ENCODE measurements at places on chromosomes 16 and 17. TPM values are rescaled to one million over a fixed set of nuclear protein-coding genes. Genes with fewer than 3 reads are reported as not detected.

The RNF43 gene
- 2.5 TPM for total RNA-seq

GRCh38 chr17:69056179-69056823, 4.4 kb downstream of the ABCA9 start:
- no peak for DNase-seq

DNA sequence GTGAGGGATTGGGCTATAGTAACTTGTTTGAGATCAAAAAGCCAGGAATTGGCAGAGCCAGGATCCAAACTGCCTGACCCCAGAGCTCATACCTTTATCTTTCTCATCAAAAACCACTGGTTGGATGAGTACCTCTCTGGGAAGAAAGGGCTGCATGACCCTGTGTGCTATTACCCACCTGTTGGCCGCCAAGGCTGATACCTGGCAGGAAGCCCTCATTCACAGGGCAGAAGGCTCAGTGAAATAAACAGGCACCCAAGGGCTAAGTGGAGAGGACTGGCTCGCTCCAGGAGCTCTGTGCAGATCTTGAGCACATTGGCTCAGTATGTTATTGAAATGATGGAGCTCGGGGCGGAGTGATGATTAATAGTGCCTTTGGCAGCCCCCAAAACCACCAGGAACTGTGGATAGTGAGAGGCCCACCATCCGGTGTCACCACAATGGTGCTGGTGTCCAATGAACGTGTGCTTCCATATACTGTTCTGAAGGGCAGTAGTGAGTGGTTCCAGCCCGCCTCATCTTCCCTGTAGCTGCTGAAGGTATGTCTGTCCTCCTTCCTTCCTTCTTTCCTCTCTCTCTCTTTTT, 197.6 kb downstream of the MSI2 start:
- DNase-seq: no peak

GRCh38 chr17:6386041-6386630, 48.8 kb downstream of the AIPL1 start:
- no peak for DNase-seq
